ENCODE measurements at places on chromosomes 7 and 10.
A peak's percentile ranks its signal among the peaks of the same experiment; 100 is the strongest.

DNA sequence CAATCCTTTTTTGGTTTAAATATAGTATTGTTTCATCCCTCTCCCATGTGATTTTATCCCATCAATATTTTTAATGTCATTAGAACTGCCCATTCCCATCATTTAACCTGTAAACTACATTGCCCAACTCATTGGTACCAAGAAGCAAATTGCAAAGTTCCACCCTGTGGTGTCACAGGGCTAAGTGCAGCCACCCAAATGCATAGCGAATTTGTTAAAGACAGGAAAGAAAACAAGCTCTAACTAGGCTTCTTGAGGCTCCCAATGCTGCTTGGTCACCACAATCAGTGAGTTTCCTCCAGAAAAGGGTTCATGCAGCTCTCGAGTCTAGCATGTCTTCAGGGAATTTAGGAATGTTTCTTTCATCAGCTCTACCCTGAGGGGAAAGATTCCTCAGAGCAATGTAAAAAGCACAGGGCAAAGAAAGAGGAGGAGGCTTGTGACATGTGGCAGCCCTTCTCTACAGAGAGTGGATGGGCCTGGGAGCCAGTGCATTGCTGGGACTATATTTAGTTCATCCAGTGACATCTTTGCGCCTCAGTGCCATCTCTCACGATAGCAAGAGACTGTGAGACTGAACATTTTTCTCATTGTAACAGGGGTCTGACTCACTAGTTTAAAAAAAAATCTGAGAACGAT, 58.1 kb downstream of the CAV1 start:
- DNase-seq: no peak

GRCh38 chr7:130293521-130293920, 560 bp downstream of the CPA4 start:
- DNase-seq: no peak

DNA sequence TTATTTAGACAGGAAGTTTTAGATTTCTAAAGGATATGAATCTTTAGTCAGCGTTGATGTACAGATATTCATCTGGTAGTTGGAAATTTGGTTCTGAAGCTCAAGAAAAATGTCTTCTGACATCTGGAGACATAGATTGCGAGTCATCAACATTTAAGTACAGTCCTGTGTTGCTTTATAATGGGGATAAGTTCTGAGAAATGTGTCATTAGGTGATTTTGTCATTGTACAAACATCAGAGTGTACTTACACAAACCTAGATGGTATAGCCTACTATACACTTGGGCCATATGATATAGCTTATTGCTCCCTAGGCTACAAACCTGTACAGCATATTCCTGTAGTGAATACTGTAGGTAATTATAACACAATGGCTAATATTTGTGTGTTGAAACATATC, 49.6 kb upstream of the UBN2 start:
- DNase-seq: no peak

- DNase-seq: no peak
These were observed 16.1 kb downstream of the MYOF start for GRCh38 chr10:93465806-93466675.

DNA sequence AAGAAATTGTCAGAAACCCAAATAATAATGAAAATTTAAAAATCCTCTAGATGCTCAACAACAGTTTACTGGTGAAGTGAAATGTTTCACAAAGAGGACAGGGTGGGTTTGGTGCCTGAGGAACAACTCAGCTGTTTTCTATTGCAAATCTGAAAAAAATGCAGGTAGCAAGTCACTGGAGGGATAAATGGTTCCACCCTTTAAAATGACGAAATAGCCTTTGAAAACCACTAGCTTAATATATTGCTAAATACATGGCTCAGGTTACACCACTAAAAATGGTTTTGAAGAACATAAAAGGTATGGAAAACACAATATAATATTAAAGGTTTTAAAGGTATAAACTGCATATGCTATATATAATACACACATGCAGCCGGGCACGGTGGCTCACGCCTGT, 69.5 kb downstream of the LMBR1 start:
- no peak for DNase-seq

DNA sequence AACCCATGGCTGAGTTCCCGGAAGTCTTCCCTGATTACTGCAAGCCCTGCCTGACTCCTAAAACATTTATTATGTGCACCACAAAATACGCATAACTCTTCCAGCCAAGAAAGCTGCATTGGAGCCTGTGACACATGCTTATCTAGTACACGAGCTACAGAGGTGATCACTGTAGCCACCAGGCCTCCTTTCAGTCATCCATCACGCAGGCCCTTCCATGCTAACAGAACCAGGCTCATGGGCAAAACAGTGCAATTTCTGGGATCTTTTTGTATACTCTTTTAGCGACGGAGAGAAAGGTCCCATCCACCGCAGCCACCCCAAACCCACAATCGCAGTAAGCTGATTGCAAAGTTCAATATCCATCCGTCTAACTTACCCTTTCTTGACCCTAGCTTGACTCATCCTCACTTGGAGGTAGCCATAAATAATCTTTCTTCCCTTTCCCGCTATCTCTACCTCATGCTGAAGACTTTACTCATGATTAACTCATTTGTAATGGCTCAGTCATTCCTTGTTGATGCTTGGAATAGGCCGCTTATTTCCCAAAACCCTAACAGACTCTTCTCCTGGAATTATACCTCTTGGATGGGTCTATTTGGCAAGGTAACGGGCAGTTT, 1203.5 kb downstream of the TYW1 start:
- no peak for DNase-seq

- DNase-seq: peak; percentile 65
These were observed 2.0 kb upstream of the LZTS2 start for GRCh38 chr10:100997360-100998182.

GRCh38 chr10:124181656-124182055, 88.3 kb upstream of the CHST15 start:
- DNase-seq: no peak

- DNase-seq: no peak
These were observed 130.0 kb downstream of the TES start for GRCh38 chr7:116340201-116340847.

DNA sequence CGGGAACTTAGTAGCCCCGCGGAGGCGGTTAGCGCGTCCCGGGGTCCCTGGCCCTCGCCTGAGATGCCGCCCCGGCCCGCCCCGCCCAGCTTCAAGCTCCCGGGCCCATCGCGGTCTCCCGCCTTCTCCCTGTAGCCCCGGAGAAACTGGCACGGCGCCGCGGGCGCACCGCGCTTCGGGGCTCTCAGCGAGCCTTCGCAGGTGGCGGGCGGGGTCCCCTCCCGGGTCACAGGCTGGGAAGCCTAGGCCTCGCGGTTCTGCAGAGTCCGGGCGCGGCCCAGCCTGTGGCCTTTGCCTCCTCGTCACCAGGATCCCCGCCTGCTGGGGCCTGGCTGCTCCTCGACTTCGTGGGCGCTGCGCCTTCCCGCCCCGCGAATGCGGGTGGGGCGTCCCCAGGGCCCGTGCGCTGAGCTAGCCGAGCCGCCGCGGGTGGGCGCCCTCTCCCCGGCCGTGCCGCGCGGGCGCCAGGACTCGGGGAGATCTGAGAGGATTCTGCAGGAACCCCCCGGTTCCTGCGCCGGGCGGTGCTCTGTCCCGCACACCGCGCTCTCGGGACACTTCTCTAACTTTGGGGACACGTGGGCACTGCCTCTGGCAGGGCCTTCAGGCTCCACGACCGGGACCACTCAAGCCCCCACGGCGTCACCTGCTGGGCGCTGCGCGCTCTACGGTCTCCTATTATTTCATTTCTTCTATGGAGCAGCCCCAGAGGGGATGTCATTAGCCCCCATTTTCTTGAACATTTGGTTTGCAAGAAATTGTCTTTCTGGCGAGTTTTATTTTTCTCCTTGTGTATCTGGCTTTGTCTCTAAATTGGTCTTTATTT, 682 bp upstream of the RGS10 start:
- DNase-seq: peak; percentile 53

DNA sequence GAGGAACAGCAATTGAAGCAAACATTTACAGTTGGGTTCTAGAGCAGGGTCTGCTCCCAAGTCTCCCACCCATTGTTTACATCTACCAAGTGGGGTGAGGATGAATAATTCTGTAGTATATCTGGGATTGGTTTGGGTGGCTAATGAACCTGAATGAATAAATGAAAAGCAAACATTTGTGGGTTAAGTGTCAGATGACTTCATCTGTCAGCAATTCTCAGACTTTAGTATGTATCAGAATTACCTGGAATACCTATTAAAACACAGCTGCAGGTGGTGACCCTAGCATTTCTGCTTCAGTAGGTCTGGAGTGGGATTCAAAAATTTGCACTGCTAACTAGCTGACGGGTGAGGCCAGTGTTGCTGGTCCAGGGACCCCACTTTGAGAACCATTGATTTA, 18.0 kb upstream of the NPVF start:
- DNase-seq: no peak

DNA sequence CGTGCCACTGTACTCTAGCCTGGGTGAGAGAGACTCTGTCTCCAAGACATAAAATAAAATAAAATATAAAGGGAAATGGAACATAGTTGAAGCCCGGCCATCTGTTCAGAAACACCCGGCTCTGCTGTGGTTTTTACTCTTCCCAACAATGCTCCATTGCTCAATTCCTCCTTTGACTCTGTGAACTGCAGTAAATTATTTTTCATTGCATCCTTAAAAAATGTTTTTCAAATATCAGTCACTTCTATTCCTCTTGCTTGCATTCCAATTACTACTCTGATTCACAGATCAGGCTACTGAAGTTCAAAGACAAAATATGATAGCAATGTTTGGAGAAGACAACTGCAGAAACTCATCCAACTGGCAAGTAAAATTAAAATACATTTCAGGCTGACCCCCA, 983.0 kb downstream of the SORCS1 start:
- no peak for DNase-seq

DNA sequence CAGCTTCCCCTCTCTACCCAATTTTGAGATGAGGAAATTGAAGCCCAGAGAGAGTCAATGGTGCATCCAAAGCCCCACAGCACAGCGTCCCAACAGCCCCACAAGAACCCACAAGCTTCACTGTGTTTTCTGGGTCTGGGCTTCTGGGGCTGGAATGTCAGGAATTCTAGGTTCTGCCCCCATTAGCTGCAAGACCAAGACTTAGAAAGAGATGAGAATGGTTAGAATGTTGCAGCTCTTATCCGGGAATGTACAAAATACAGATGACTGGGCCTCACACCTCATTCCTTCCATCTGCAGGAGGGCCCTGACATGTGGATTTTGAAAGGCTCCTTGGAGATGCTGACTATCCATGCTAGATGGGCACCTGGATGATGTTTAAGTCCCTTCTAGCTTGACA, 6.0 kb upstream of the SGPL1 start:
- no peak for DNase-seq

DNA sequence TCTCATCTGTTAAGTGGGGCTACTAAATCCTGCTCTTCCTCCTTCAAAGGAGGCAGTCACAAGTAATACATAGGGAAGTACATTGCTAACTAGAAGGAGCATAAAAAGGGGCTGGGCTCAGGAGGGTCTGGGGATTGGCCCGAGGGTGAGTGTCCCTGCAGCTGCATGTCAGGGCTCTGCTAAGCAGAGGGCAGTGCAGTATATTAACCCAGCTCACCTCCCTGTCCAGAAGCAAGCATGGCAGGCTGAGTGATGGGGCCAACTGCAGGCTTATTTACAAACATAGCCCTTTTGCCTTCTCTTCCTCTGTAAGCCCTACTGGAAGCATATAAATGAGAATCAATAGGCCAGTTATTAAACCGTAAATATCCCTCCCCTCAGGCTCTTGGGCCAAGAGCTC, 143.2 kb upstream of the PCBD1 start:
- DNase-seq: no peak

- DNase-seq: no peak
These were observed 96.5 kb downstream of the GRK5 start for GRCh38 chr10:119303886-119304285.

GRCh38 chr7:913736-914520, 37.6 kb downstream of the GET4 start:
- no peak for DNase-seq

DNA sequence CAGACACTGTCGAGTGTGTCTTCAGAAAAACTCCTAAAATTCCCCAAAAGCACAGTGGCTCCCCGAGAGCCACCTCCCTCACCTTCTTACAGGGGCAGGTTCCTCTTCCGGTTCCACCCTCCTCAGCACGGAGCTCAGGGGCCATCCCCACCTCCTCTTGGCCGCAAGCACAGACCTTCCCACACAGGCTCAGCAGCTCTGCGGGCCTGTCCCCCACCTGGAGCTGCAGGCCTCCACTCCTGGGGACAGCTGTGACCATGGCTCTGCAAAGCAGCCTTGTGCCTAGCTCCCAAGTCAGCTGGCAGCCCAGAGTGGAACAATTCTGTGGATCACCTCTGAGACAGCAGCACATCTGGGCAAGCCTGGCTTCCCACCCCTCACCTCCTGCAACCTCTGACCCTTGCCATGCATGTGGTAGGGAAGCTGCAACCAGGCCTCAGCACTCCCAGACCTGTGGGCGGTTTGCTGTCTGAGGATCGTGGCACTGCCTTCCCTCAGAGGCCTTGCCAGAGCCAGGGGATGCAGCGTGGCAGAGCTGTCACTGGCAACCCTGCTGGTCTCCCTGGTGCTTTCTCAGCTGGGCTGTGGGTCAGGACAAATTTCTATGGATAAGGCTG, 79.7 kb downstream of the ALOX5 start:
- DNase-seq: no peak

DNA sequence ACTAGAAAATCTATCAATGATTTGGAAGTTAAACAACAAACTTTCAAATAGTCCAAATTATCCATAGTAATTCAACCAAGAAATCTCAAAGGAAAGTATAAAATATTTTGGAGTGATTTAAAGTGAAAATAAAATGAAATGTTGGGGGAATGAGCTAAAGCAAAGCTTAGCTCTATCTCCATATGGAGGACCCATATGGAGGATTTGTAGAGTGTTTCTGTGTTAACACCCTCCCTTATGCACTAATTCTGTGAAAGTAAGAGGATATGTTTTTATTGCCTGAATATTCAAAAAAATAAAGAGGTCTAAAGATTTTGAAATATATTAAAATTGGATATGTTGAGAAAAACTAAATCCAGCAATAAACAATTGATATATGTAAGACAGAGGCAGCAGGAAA, 31.6 kb downstream of the CDC14C start:
- no peak for DNase-seq

- peak; percentile 49 for DNase-seq
These were observed 11.8 kb upstream of the DRGX start for GRCh38 chr10:49407552-49408137.

DNA sequence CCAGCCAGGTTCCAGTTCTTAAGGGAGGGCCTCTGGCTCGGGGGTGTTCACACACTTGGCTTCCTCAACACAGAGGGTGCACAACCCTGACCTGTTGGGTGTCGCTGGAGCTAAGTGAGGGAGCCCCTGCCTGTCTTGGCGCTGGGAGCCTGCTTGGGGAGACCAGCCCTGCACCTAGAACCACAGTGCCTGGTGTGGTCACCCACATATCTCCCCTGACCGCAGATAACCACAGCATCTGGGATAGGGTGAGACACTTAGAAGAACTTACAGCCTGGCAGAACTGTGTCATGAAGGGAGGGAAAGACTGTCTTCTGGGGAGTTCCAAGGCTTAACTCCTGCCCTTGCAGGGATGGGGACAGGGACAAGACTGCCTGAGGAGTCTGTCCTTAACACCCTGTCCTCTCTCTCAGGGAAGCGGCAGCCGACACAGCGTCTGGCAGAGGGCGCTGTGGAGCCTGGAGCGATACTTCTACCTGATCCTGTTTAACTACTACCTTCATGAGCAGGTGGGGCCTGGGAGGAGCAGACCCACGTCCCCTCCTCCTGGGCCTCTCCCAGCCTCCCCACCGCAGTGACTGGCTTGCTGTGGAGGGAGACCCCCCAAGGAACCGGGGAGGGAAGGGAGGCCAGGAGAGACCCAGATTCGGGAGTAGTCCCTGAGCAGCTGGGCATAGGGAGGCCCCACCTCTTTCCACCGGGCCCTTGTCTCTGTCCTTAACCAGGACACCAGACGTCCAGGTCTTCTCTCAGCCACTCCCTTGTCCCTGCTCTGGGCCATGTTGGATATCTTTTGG, 59.0 kb downstream of the PALD1 start:
- no peak for DNase-seq

- no peak for DNase-seq
These were observed 19.0 kb upstream of the RHOBTB1 start for GRCh38 chr10:60962946-60963345.
